T-cell (primary cell): ENCODE measurements at places on chromosomes 5 and 9. TPM values are rescaled to one million over a fixed set of nuclear protein-coding genes. Genes with fewer than 3 reads are reported as not detected.

DNA sequence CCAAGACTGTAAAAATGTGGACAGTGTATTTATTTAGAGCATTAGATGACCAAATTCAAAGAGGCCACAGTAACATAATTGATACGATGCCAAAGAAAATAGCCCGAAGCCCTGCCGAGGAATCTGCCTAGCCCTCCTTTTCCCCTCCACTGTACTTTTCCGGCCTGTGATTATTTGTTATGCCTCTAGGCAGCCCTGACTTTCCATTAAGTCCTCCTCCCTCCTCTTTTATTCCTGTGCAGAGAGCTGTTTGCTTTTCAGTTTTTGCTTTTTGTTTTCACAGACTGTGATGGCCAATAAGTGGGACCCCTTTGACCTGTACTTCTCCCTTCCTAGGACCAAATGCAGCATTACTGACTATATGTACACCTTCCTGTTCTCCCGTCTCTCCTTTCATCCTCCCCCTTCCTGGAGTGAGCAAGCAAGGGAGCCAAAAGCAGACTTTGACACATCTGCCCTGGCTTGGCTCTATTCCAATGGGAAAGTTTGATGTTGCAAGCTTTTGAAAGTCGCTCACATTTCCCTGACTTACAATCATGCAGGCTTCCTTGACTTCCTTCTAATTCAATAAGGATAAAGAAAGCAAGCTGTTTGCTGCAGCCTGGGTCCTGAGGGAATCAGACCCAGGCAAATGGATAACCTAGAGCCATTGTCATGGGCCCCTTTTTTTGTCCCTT lies 76.1 kb downstream of the NREP start:
- H3K27me3 ChIP-seq, result no peaks in the 10 kb centered on the region
- no peak for DNase-seq
- H3K4me3 ChIP-seq, result no peak overlapping the region
- no peaks in the 10 kb centered on the region for H3K36me3 ChIP-seq

GRCh38 chr5:143527808-143528207 lies 124.3 kb upstream of the NR3C1 start:
- H3K36me3 ChIP-seq, result no peaks in the 10 kb centered on the region
- no peak for DNase-seq
- no peaks in the 10 kb centered on the region for H3K4me1 ChIP-seq
- no peak overlapping the region for H3K27ac ChIP-seq
- no peak overlapping the region for H3K4me3 ChIP-seq

DNA sequence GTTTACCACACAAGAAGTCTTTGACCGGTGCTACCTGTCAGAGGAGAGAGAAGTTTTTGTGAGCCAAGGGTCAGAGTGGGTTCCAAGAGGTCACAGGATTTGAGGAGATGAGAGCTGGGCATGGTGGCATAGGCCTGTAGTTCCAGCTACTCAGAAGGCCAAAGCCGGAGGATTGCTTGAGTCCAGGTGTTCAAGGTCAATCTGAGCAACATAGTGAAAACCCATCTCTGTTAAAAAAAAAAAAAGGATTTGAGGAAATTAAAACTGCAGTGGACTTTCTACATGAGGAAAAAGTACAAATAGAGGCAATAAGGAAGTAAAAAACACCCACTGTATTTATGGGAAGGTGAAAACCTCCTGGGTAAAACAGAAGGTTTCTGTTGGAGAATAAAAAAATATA lies 63.8 kb downstream of the PHAX start:
- H3K27me3 ChIP-seq, result no peaks in the 10 kb centered on the region
- no peak overlapping the region for H3K27ac ChIP-seq
- no peaks in the 10 kb centered on the region for H3K36me3 ChIP-seq
- no peak for DNase-seq

Gene GBGT1
- total RNA-seq, result 2.1 TPM

Gene IL5
- not detected for total RNA-seq

Gene SLC44A1
- total RNA-seq, result 7.3 TPM

Gene PHF24
- total RNA-seq, result not detected

Gene LRRC26
- not detected for total RNA-seq

Gene PCDHGA5
- total RNA-seq, result not detected

Gene SV2C
- total RNA-seq, result 0.07 TPM

GRCh38 chr5:67617051-67617450 lies 420.5 kb upstream of the CD180 start:
- no peak for DNase-seq
- H3K4me3 ChIP-seq, result no peak overlapping the region
- H3K27me3 ChIP-seq, result peaks cover 4% of the 10 kb centered on the region
- peaks cover 9% of the 10 kb centered on the region for H3K4me1 ChIP-seq
- no peak overlapping the region for H3K27ac ChIP-seq

Gene UNC5A
- not detected for total RNA-seq
